ENCODE measurements at places on chromosomes 6 and 20. TPM values are rescaled to one million over a fixed set of nuclear protein-coding genes. Genes with fewer than 3 reads are reported as not detected.

SLC16A10 gene
- total RNA-seq, result not detected

CCR6 gene
- total RNA-seq, result not detected

FANCE gene
- total RNA-seq, result 13.8 TPM

FRK gene
- total RNA-seq, result 1.1 TPM

ARID1B gene
- total RNA-seq, result 55.0 TPM
